Thyroid gland (tissue), 4 donors: ENCODE measurements at places on chromosomes 11 and 22. TPM values are rescaled to one million over a fixed set of nuclear protein-coding genes. Genes with fewer than 3 reads are reported as not detected.
A peak's percentile ranks its signal among the peaks of the same experiment; 100 is the strongest.

The KCTD14 gene
- 13.2 TPM for total RNA-seq

GRCh38 chr11:79198203-79198897, 242.5 kb downstream of the TENM4 start:
- no peaks in the 10 kb centered on the region for H3K27me3 ChIP-seq
- H3K27ac ChIP-seq = no peak overlapping the region
- DNase-seq = peak; percentile 48

DNA sequence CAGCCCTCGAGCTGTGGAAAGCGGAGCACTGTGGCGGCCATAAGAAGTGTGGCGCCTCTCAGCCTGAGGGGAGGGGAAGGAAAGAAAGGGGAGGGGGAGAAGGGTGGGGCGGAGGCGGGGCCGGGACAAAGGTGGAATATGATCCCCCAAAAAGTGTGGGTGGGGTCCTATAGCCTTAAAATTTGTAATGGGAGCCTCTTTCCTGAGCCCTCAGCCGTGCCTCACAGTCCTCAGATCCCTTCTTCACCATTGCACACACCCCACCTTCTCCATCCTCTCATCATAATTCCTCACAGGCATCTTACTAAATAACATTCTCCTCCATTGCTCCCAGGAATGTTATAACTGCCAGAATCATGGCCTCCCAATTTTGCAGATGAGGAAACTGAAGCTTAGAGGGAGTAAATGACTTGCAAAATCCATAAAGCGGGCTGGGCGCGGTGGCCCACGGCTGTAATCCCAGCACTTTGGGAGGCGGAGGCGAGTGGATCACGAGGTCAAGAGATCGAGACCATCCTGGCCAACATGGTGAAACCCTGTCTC, 600 bp upstream of the RAB6A start:
- H3K27me3 ChIP-seq = no peaks in the 10 kb centered on the region
- H3K27ac ChIP-seq = peak overlapping the region; percentile 86
- H3K36me3 ChIP-seq = no peaks in the 10 kb centered on the region
- H3K4me3 ChIP-seq = no peak overlapping the region
- no peak for DNase-seq

DNA sequence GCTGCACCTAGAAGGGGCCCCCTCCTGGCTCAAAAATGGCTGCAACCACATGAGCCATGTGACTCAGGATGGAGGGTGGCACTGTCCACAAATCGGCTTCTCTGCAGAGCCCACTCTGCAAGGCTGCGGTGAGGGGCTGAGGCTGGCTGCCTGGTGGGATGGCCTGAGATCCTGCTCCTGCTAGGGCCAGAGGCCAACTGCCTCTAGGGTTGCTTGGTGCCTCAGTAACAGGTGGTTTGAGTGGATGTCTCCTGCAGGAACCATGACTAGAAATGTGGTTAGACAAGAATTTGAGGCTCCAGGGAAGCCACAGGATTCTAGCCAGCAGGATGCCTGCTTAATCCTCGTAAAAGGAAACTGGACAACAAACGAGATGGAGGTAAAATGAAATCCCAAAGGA, 17.1 kb downstream of the PATZ1 start:
- H3K27me3 ChIP-seq = no peaks in the 10 kb centered on the region
- H3K27ac ChIP-seq = no peak overlapping the region
- no peak for DNase-seq
- no peaks in the 10 kb centered on the region for H3K4me1 ChIP-seq
- H3K36me3 ChIP-seq = peaks cover 38% of the 10 kb centered on the region
- H3K4me3 ChIP-seq = no peak overlapping the region

GRCh38 chr22:36569999-36570398, 41.0 kb upstream of the EIF3D start:
- H3K4me1 ChIP-seq = no peaks in the 10 kb centered on the region
- H3K27me3 ChIP-seq = no peaks in the 10 kb centered on the region
